Mucosa of descending colon (tissue), 3 donors: ENCODE measurements at places on chromosomes 12 and 14. TPM values are rescaled to one million over a fixed set of nuclear protein-coding genes. Genes with fewer than 3 reads are reported as not detected.

Gene POLR3B
- 6.6 TPM for total RNA-seq

- no peak for DNase-seq
Measured at GRCh38 chr12:29051221-29051620, 97.9 kb upstream of the FAR2 start.

- no peak for DNase-seq
Measured at GRCh38 chr14:103427485-103428443, 42.5 kb downstream of the MARK3 start.

DNA sequence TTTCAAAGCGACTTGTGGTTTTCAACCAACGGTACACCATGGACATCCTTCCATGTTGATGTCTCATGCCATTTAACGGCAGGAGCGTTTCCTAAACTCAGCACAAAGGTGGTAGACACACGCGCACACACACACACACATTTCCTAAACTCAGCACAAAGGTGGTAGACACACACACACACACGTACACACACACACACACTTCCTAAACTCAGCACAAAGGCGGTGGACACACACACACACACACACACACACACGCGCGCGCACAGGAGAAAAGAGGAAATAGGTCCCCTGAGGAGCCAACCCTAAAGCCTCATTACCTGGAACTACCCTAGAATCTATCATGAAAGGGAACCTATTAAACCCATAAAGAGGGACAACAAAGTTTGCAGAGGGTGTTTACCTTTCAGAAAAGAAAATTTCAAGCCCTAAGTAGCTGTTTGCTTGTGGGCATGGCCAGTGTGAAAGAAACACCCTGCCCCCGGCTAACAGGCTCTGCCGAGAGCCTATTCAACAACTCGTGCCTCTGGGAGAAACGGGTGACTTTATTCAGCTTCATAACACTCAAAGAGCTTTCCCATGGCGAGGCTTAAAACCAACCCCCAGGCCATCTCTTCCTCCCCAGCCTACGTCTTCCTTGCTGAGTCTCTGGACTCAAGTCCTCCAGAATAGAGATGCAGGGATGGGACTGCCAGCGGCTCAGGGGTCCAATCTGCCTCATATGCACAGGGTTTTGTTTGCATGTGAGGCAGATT, 31.8 kb downstream of the SLC8B1 start:
- DNase-seq, result no peak
